Stimulated activated CD8-positive, alpha-beta memory T cell treated with anti-CD3 and anti-CD28 coated beads, Interleukin-7, amount 100 ng/mL, for 24 hours (primary cell): ENCODE measurements at places on chromosomes 13 and 19.

DNA sequence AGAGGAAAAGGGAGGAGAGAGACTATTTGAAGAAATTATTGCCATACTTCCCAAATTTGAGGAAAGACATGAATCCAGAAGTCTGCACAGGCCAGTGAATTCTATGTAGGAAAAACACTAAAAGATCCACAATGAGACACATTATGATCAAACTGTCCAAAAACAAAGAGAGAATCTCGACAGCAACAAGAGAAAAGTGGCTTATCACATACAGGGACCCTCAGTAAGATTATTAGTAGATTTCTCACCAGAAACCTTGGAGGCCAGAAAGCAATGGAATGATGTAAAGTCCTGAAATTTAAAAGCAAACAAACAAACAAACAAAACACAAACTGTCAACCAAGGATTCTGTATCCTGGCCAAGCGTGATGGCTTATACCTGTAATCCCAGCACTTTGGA is 55.7 kb upstream of the IL17D start:
- no peak for DNase-seq

- DNase-seq, result no peak
Measured at GRCh38 chr19:27870293-27870692, 1342.7 kb downstream of the UQCRFS1 start.

GRCh38 chr13:37435881-37436280 is 162.7 kb downstream of the POSTN start:
- DNase-seq, result no peak

- no peak for DNase-seq
Measured at GRCh38 chr19:4144666-4145249, 8.7 kb upstream of the CREB3L3 start.

DNA sequence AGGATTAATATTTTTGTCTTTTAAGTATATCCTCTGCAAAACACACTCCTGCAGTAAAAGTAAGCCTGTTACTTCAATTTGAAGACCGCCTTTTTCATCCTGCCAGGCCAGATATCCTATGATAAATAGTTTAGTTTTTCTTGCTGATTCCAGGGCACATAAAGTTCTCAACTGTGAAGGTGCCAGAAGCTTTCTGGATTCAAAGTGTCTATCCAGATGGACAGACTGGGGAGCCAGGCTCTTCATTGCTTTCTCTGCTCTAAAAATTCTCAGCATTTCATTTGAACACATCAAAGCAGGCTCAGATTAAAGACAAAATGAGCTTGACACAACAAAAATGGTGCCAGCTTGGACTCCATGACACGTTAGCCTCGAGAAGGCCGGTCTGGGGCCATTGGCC is 53.6 kb upstream of the UBL3 start:
- no peak for DNase-seq

DNA sequence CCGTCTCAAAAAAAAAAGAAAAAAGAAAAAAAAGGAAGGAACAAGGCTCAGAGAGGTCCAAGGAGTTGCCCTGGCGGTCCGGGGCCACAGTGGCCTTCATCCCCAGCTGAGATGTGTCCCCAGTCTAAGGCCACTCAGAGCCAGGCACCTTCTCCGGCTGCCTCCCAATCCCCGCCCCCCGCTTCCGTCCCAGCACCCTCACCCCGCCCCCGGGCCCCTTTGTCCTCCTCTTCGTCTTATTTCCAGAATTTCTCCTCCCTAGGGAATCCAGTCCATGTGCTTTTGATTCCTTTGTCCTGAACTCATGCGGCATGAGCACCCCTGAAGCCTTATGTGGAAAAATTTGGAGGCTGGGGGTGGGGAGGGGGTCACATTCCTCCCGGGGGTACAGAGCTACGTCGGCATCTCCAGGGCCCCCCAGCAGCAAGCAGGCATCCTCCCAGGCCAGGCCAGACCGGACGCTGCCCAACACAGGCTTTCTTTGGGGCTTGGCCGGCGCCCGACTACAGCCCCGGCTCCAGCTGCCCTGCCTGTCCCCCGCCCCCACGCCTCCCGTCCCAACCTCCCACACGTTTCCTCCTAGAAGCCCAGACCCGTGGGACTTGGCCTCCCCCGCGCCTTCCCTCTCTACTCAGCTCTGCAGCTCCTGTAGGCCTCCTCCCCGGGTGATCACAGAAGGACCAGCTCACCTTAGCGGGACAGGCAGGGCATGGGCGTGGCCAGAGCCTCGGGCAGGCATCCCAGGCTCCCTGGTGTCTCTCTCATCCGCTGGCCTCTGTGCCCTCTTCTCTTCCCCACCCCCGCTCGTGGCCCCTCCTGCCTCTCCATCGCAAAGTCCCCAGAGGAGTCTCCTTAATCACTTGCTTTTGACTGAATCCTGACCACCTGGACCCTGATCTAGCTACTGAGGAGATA is 17.8 kb upstream of the ADGRE5 start:
- DNase-seq, result no peak

DNA sequence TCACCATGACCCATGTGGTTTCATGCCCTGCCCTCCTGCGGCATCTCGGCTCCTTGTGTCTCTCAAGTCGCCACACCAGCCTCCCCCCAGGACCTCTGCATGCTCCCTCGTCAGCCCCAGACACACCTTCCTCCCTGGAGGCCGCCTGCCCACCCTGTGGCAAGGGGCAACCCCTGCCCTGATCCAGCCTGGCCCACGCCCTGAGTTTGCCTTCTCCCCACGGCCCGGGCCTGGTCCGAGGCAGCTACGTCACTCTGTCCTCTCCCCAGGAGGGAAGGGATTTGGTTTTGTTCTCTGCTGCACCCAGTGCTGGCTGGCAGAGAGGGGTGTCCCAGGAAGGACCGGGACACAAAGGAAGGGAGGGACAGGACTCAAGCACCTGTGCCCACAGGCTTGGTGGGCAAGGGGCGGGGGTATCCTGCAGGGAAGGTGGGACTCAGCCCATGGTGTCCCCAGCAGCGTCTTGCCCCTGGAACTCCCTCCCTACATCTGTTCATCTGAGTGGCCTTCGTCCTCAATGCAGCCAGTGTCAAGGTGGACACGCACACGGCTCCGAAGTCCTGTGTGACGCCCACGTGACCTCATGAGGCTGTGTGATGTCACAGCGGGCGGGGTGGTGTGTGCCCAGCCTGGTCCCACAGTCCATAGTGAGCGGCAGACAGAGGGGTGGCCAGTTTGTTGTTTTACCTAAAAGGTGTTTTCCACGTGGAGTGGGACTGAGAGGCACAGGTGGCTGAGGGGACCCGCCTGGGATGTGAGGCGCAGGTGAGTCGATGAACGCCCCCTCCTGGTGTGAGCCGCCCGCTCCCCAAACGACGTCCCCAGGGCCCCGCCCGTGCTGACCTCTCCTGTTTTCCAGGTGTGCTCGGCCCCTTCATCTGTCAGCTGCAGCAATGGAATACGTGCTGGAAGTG is at the start of gene TEX29:
Gene TEX29, plus strand, starts transcription at position 645 of the 914 bp plus-strand sequence. Its CDS starts 249 bp downstream, at position 894.
- no peak for DNase-seq

- DNase-seq, result no peak
Measured at GRCh38 chr13:80665792-80666333, 324.9 kb upstream of the SPRY2 start.

- no peak for DNase-seq
Measured at GRCh38 chr13:37886879-37887278, 17.3 kb upstream of the TRPC4 start.

DNA sequence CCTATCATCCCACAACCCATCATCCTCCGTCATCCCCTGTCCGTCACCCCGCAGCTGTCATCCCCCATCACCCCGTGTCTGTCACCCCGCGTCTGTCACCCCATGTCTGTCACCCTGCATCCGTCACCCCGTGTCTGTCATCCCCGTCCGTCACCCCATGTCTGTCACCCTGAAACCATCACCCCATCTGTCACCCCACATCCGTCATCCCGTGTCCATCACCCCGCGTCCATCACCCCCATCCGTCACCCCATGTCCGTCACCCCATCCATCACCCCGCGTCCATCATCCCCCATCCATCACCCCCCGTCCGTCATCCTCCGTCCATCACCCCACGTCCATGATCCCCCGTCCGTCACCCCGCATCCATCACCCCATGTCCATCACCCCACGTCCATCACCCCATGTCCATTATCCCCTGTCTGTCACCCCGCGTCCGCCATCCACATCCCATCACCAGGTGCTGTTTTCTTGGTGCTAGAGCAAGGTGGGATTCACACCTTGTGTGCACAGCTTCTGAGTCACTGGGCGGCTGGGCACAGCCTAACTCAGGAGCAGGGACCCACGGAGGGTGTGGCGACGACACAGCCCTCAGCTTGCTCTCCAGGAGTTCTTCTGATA is 24.2 kb downstream of the RASA3 start:
- DNase-seq, result no peak

DNA sequence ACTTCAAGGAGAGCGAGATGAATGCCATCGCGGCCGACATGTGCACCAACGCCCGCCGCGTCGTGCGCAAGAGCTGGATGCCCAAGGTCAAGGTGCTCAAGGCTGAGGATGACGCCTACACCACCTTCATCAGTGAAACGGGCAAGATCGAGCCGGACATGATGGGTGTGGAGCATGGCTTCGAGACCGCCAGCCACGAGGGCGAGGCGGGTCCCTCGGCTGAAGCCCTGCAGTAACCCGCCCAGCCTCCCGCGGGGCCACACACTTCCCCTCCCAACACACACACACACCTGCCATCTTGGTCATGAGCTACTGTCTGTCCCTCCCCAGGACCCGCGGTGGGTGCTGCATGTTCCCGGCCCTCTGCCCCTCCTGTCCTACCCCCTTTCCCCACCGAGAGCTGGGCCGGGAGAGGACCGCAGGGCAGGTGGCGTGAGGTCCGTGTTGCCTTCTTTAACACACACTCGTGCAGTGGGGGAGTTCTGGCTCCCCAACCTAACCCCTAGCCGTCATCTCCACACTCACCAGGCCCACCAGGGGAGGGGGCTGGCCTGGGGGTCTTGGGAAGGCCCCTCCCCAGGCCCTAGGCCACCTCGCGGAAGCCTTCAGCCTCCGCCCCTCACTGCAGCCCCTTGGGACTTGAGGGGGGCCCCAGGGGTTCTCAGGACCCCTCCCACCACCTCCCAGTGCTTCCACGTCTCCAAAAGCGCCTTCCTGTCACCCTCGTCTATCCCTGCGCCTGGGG is 11.8 kb downstream of the STX10 start:
- no peak for DNase-seq

- DNase-seq, result no peak
Measured at GRCh38 chr13:52428295-52428694, 22.1 kb downstream of the VPS36 start.

- no peak for DNase-seq
Measured at GRCh38 chr13:106182404-106182803, 353.1 kb downstream of the EFNB2 start.

DNA sequence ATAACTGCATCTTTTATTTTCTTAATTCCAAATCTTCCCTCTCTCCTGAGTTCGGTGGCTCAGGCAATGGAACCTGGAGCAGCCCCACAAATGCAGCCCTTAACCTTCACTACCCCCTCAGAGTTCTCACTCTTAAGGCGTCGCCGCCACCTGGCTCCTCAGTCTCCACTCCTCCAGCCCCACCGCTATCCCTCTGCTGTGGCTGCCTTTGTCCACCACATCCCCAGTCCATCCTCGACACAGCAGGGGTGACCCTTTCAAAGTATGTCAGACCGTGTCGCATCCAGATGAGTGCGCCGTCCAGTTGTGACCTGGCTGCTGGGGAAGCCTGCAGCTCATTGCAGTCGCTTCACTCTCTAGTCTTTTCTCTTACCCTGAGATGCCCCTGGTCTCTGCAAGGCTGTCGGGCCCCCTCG is 1.0 kb downstream of the SPPL2B start:
- DNase-seq, result no peak

DNA sequence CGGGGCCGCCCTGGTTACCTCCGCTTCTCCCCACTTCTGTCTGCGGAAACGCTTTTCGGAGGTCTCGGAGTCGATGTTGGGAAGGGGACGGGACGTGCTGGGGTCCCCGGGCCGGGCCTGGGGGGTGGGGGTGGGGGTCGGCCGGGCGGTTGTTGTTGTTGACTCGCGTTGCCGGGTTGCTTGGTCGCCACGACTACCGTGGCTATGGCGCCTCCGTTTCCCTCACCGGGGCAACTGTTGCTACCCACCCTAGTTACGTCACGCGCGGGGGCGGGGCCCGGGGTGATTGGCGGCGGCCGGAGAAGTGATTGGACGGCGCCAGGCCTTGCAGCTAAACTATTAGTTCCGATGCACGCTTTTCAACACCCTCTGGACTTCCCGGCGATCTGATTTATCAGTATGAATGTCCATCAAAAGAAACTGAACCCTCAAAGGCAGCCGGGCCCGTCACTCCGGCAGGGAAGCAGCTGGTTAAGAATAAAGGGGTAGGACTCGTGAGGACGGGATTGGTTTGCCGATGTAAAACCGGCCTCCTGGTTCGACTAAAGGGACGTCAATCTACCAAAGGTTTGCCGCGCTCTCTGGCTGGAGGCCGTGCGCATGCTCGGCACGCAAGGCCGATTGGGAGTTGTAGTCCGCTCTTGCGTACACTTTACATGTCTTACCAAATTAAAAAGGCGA is at the start of gene RFX1:
Gene RFX1, minus strand, starts transcription at position 236 of the 681 bp plus-strand sequence. CDS start 12,477 bp downstream, outside the sequence.
- peak; percentile 100 for DNase-seq

DNA sequence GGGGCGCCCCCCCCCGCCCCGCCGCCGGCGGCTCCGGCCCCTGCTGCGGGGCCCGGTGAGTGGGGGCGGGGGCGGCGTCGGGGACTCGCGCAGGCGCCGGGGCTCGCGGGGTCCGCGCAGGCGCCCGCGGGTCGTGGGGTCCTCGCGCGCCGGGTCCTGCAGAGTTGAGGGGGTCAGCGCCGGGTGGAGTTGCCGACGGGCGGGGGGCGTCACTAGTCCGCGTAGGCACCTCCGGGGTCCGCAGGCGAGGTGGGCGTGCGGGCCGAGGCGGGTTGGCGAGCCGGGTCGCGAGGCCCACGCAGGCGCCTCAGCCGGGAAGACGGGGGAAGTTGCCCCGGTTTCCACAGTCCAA is 365 bp downstream of the PPP6R1 start:
- peak; percentile 21 for DNase-seq

DNA sequence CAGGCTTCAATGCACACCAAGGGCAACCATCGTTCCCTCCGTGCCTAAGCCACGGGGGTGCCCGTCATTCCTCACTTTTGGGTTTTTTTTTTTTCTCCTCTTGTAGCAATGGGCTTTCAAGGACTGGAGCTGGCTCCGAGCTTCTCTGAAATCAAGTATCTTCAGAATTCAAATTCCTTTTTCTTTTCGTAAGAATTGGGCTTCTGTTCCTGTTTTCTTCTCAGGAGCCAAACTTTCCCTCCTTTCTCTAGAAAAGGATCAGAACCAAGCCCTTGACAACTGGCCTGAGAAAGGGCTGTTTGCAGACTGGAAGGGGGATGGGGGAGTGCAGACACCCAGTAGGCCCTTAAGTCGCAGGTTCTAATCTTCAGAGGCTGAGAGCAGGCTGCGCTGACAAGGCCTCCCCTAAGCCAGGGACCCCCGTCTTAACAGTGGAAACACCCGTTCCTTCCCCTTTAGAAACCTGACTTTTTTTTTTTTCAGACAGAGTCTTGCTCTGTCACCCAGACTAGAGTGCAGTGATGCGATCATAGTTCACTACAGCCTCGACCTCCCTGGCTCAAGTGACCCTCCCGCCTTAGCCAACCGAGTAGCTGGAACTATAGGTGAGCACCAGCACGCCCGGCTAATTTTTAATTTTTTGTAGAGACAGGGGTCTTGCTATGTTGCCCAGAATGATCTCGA is 51.6 kb downstream of the RFX2 start:
- DNase-seq, result no peak

DNA sequence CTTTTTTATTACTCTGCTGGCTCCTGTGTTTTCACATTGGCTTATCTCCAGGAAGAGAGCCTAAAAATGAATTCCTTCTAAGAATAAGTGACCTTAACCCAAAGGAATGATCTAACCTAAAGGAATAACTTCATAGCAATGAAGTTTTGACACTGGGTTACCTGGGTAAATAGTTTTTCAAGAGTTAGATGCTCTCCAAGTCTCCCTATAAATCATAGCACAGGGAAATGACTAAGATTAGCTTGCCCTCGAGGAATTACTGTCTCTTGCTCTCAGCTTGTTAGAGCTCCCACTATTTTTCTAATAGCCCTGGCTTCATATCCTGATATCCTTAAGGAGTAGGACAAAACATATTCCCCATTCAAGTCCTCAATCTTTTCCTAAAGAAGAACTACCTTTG is 66.3 kb downstream of the SPRY2 start:
- no peak for DNase-seq
